ENCODE measurements at places on chromosomes 5 and 9.

DNA sequence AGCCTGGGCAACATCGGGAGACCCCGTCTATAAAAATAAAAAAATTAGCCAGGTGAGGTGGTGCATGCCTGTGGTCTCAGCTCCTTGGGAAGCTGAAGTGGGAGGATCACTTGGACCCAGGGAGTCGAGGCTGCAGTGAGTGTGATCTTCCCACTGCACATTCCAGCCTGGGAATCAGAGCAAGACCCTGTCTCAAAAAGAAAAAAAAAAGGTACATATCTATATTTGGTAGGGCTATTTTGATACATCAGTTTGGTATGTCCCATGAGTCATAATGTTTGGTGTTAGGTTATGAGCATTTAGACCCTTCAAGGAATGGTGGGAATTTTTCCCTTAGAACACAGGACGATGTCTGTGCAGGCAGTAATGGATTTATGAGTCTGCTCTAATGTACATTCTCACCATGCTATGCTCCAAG lies 55.3 kb upstream of the POU4F3 start:
- no peak for DNase-seq

- no peak for DNase-seq
These were observed 69.1 kb downstream of the MYO10 start for GRCh38 chr5:16866795-16867576.

DNA sequence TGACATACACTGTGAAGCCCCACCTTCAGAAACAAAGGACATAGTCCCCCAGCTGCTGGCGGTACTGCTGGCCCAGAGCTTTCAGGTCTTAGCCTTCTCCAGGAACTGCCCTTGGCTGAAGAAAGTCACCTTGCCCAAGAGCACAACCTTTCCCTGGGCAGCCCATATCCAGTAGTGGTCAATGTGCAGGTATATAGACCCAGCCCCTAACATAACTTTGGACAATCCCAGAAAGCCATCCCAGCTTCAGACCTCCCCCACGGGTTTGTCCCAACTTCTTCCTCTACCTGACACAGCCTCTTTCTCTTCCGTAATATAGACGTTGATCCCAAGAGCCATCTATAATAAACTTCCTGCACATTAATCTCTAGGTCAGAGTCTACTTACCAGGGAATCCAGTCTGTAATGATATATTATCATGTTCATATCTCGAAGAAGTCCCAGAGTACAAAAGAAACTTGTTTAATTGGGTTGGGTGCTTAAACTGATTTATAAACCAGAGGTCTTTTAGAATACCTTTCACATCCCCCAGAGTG lies 157.4 kb downstream of the SNCAIP start:
- no peak for DNase-seq

DNA sequence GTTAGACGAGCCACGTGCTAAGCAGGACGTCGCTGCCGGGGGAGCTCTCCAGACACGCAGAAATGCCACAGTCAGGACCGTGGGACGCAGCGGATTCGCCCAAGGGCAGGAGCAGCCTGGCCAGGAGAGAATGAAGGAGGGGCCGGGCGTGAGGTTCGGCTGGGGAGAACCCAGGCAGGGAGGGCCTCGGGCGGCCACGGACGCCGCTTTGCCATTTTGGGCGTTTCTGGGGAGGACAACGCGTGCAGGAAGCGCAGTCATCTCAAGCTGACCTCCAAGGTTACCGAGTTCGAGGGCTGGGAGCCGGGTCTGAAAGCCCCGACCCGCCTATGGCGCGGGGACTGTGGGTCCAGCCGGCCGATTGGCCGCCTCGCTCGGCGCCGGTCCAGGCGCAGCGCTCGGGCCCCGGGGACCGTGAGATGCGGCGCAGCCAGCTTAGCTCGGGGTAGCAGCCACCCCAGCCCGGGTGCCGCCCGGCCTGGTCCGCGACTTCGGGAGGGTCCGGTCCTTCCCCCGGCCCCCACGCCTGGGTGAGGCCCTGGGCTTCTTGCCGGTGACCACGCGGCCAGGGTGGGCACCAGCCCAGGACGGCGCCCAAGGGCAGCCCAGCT lies 760 bp upstream of the MAN1B1 start:
- DNase-seq = no peak

GRCh38 chr5:44952376-44952775 lies 143.6 kb downstream of the MRPS30 start:
- DNase-seq = no peak

DNA sequence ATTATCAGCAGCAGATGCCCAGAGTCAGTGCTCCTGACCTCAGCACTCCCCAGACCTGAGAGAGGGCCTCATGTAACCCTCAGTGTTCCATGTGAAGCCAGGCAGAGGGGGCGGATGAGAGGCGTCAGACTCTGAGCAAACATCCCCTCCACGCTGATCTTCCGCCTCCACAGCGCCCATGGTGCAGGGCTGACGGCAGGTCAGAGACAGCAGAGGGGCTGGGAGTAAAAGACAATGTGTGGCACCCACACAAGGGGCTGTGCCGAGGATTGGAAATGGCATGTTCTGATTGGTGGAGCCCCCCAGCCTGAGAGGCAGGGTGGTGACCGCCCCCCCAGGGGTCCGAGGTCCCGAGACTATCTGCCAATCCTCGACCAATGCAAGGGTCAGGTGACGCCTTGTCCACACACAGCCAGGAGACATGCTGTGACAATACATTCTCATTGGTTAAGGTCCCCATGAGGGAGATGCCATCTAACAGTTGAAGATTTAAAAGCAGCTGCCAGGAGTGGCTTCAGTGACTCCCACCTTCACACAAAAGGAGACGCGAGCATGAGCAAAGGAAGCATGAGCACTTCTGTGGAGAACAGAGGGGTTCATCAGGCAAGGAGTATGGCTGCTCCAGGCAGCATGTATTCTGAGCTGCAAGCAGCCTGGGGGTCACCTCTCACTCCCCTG lies 19.3 kb upstream of the SLC25A51 start:
- no peak for DNase-seq

GRCh38 chr9:94443032-94443722 lies 111.7 kb upstream of the PCAT7 start:
- DNase-seq = no peak

DNA sequence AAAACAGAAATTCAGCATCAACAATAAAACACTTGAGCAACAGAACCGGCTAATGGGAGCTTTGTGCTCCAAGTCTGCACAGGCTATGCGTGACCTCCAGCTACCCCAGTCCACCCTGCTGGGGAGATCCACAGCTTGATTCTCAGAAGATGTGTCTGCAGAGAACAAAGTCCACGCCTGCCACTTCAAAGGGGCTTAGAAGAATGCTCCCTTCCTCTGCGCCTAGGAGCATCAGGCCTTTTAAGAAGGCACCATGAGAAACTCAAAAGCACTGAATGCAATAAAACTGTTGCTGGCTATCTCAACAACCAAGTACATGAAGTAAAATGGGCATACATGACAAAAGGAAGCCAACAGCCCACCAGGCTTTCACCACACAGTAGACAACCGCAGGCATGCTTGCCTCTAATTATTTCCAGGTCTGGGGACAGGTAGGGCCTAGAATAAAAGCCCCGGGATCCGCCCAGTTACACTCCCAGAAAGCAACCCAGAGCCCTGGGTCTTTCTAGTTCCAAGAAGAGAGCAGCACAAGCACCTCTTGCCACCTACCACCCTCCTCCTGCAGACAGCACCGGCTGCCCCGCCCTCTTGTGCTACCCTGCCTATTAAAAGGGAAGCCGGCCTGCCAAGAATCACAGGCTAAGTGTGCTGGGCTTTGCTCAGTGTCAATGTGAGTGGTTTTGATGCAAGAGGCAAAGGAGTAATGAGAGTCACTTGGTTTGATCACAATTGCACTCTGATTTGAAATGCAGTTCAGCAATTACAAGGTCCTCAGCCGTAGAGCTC lies 123.2 kb downstream of the SPOCK1 start:
- DNase-seq = no peak

All from stimulated activated CD8-positive, alpha-beta memory T cell treated with anti-CD3 and anti-CD28 coated beads, Interleukin-15, amount 100 ng/mL, for 4 hours (primary cell).